ENCODE measurements at places on chromosomes 12 and 14. TPM values are rescaled to one million over a fixed set of nuclear protein-coding genes. Genes with fewer than 3 reads are reported as not detected.

OR4K1 gene
- total RNA-seq, result not detected

NACA gene
- total RNA-seq, result 1,074 TPM

CKAP4 gene
- total RNA-seq, result 5.1 TPM

RIN3 gene
- total RNA-seq, result 21.1 TPM

BORCS5 gene
- total RNA-seq, result 33.6 TPM

GSG1 gene
- not detected for total RNA-seq

STXBP6 gene
- total RNA-seq, result not detected

GLI1 gene
- 0.49 TPM for total RNA-seq

CEP290 gene
- total RNA-seq, result 10.3 TPM

PZP gene
- not detected for total RNA-seq

CIROP gene
- not detected for total RNA-seq

PIP4K2C gene
- total RNA-seq, result 13.8 TPM

CCND2 gene
- total RNA-seq, result 571 TPM

SLCO1B1 gene
- total RNA-seq, result not detected

NEUROD4 gene
- not detected for total RNA-seq

FBLN5 gene
- 0.41 TPM for total RNA-seq

DPPA3 gene
- not detected for total RNA-seq

CCDC38 gene
- 0.57 TPM for total RNA-seq

TMEM30B gene
- total RNA-seq, result 2.1 TPM

TEX52 gene
- total RNA-seq, result 0.43 TPM

BLOC1S1 gene
- total RNA-seq, result 116 TPM

ETFBKMT gene
- total RNA-seq, result 0.78 TPM

LBHD2 gene
- total RNA-seq, result not detected

PELI2 gene
- 2.0 TPM for total RNA-seq

LRRC10 gene
- total RNA-seq, result not detected

FGD4 gene
- total RNA-seq, result 0.66 TPM

C1QL4 gene
- total RNA-seq, result not detected

AQP6 gene
- total RNA-seq, result not detected

PPP1R12A gene
- 66.6 TPM for total RNA-seq

TMCC3 gene
- total RNA-seq, result not detected

P3H3 gene
- total RNA-seq, result 3.0 TPM

SCN8A gene
- 0.84 TPM for total RNA-seq

MSRB3 gene
- 0.18 TPM for total RNA-seq

ACSM4 gene
- total RNA-seq, result not detected

KRT79 gene
- total RNA-seq, result 0.12 TPM

PAPLN gene
- total RNA-seq, result 0.91 TPM

WSCD2 gene
- total RNA-seq, result not detected

TAS2R8 gene
- total RNA-seq, result not detected

EIF2B1 gene
- total RNA-seq, result 70.9 TPM

OR11H6 gene
- not detected for total RNA-seq

LRRC43 gene
- 0.36 TPM for total RNA-seq

DTX1 gene
- 17.3 TPM for total RNA-seq

SOAT2 gene
- total RNA-seq, result 0.35 TPM

MANSC1 gene
- total RNA-seq, result 1.6 TPM

POU6F1 gene
- 14.9 TPM for total RNA-seq

GPR65 gene
- 13.8 TPM for total RNA-seq

B3GNT4 gene
- 5.5 TPM for total RNA-seq

SPX gene
- 0.30 TPM for total RNA-seq

LHX5 gene
- total RNA-seq, result not detected

GNPNAT1 gene
- 20.9 TPM for total RNA-seq

OR6C4 gene
- not detected for total RNA-seq

AHNAK2 gene
- total RNA-seq, result 0.02 TPM

MAP3K9 gene
- 10.7 TPM for total RNA-seq

DNAJC22 gene
- 0.06 TPM for total RNA-seq

ADAM21 gene
- 0.39 TPM for total RNA-seq

FAM90A1 gene
- 0.47 TPM for total RNA-seq

SCFD1 gene
- total RNA-seq, result 60.2 TPM

SDR9C7 gene
- total RNA-seq, result not detected

COX8C gene
- total RNA-seq, result not detected

Data from activated naive CD4-positive, alpha-beta T cell treated with anti-CD3 and anti-CD28 coated beads, Interleukin-2, amount 50 U/mL, for 72 hours (primary cell).